Cardiac muscle cell (in vitro differentiated cells and primary cell): ENCODE measurements at places on chromosomes 7 and 10.

- DNase-seq: no peak
Measured at GRCh38 chr7:1013581-1013980, 30.6 kb downstream of the CYP2W1 start.

GRCh38 chr10:61021926-61022325 lies 77.9 kb upstream of the RHOBTB1 start:
- DNase-seq: no peak

GRCh38 chr7:108189733-108190388 lies 59.7 kb upstream of the LAMB4 start:
- no peak for DNase-seq

DNA sequence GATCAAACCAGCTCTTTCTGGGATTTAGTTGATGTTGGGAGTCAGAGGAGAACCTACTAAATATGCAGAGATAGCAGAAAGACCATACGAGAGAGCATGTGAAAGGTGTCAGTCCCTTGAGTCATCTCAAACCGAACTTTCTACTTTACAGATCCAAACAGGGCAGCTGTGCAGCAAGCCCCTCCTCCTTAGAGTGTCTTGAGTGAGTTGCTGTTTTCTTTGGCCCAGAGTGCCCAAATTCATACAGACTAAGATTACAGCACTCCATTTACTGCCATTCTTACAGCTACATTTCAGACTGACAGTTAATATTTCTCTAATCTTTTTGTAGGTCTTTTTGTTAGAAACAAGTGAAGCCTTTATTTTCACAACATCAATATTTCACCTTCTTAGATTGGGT lies 53.4 kb downstream of the NRCAM start:
- peak; percentile 65 for DNase-seq
